ENCODE measurements at places on chromosomes 12 and 14.

GRCh38 chr12:26769611-26770010 lies 63.4 kb downstream of the ITPR2 start:
- DNase-seq = no peak

DNA sequence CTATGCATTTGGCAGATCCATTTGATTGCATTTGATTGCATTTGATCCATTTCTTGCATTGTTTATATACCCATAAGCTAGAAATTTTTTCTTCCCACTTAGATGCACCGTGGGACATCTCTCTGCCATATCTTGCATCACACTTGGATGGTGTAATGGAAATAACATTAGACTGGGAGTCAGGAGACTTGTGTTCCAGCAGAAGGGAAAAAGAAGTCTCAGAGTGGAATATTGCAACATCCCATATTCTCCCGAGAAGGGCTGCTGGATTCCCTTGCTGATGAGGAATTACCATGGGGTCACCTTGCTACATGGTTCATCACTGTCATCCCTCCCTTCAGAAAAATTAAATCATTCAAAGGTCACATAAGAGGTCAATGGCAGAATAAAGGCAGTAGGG lies 78.1 kb downstream of the KSR2 start:
- DNase-seq = no peak

DNA sequence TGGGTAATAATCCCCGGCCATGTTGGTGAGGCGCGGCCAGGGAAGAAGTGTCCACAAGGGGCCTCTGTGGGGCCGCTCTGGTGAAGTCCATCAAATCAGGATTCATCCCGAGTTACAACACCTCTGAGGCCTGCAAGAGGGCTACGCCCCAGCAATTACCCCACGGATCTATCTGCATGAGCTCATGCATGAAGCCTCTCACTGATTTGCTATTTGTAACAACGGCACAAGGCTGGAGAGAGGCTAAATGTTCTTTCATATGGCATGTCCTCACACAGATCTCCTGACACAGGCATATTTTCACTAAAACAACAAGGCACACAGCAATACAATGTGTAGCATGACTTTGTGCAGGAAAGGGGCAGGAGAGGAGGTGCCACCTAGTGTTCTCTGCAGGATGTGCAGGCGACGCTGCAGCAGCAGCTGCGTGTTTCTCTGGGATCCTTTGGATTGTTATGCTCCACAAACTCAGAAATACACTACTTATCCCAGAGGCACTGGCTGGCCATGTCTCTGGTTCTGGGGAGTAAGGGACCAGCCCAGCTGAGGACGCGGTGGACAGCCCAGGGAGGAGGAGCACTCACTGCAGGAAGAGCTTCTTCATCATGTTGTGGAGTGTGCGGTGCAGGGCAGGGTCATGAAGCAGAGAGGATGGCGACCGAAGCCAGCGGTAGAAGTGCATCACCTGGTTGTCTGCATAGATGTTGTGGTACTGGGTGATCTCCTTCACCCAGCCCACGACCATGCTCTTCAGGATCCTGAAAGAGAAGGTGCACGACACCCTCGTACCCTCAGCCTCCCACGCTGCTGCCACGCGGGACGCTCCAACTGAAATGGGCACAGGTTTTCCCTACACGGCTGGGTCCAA lies 20.2 kb downstream of the P2RX2 start:
- peak; percentile 39 for DNase-seq

DNA sequence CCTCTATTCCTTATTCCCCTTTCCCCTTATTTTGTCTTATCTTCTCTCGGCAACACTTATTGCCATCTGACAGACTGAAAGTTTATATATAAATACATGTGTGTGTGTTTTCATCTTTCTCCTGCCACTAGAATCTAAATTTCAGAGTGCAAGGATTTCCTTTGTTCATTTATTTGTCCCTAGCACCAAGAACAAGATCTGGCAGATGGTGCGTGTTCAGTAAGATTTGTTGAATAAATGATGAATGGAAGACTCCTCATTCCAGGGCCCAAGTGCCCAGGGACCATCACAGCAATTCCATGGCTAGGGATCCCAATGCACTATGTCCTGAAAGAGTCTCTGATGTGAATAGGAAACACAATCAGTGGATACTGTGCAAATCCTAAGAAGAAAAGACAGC lies 97.9 kb upstream of the EEA1 start:
- DNase-seq = no peak

- no peak for DNase-seq
Observed at GRCh38 chr12:124303579-124304313, 8.9 kb downstream of the RFLNA start.

GRCh38 chr12:45227316-45228067 lies 11.6 kb downstream of the ANO6 start:
- peak; percentile 25 for DNase-seq

DNA sequence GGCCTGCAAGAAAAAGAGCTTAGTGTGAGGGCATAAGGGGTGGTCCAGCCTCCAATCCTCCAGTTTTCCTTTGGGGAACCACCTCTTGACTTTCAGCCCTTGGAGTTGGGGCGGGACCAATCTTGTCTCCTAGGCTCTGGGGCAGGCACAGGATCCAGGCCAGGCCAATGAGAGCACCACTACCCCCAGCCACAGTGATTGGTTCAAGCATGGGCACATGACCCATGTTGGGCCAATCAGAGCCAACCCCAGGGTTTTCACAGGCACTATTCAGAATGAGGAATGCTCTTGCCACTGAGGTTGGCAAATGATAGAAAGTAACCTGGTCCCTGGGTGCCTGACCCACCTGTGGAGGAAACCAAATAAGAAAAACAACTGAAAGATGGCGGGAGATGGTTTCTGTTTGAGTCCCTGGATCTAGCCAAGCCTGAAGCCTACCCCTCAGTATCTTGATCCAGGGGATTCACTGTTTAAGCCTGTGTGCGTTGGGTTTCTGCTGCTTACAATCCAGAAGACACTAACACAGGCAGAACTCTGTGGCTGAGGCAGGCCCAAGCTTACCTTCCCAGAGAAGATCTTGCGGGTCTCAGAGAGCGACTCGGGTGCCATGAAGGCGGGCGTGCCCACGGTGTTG lies 42.9 kb downstream of the P2RX4 start:
- no peak for DNase-seq

DNA sequence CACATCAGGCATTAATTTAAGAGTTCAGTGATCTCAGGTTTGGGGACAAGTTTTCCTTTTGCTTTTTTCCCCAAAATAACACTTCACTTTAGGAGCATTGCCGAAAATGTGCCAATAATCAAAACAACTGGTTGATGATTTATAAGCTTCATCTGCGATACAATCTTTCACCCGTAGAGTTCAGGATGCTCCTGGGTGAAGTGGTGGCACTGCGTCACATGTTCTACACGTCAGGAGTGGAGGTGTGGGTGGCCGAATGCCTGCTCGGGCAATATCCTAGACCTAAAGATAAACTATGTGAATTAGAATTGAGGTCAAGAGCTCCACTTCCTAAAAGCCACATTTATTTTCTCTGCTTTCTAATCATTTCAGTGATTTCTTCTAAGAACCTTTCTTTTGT lies 70.9 kb upstream of the DICER1 start:
- DNase-seq = no peak

- DNase-seq = no peak
Observed at GRCh38 chr14:23041729-23042128, 283 bp upstream of the PSMB11 start.

- no peak for DNase-seq
Observed at GRCh38 chr12:48980953-48981756, 3.0 kb downstream of the WNT1 start.

DNA sequence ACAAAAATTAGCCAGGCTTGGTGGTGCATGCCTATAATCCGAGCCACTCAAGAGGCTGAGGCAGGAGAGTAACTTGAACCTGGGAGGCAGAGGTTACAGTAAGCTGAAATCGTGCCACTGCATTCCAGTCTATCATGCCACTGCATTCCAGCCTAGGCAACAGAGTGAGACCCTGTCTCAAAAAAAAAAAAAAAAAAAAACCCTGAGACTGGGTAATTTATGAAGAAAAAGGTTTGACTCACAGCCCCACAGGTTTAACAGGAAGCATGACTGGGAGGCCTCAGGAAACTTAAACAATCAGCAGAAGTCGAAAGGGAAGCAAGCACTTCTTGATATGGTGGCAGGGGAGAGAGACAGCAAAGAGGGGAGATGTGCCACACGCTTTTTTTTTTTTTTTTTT lies 123.2 kb downstream of the GXYLT1 start:
- DNase-seq = no peak

DNA sequence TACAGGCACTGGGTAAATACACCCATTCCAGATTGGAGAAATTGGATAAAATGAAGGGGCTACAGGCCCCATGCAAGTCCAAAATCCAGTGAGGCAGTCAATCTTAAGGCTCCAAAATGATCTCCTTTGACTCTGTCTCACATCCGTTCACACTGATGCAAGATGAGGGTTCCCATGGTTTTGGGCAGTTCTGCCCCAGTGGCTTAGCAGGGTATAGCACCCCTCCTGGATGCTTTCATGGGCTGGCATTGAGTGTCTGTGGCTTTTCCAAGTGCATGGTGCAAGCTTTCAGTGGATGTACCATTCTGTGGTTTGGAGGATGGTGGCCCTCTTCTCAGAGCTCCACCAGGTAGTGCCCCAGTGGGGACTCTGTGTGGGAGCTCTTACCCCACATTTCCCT lies 427.2 kb downstream of the TRHDE start:
- DNase-seq = no peak

- DNase-seq = no peak
Observed at GRCh38 chr14:65206448-65207096, 104.3 kb upstream of the MAX start.

DNA sequence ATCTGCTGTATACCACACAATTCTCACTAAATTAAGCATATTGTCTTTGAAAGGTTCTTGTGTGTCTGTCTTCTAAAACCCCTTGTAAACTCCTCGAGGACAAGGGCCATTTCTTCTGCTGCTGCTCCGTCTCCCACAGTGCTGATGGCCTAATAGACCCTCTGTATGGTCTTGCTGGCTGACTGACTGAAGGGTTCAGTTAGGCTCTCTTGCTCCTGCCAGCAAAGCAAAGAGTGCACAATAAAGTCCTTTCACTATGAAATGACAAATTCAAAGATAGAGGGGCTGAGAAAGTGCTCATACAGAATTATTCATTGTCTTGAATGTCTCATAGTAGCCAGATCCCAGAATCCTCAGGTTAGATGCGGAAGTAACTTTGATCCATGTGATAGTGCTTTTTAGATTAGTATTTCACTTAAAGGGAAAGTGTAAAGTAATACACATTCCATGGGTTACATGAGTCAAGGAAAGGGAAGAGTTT lies 14.2 kb upstream of the RIOX1 start:
- DNase-seq = no peak

- DNase-seq = peak; percentile 29
Observed at GRCh38 chr12:57190037-57190436, 26.6 kb upstream of the NXPH4 start.

GRCh38 chr12:110062241-110062640 lies 13.9 kb upstream of the C12orf76 start:
- no peak for DNase-seq

- no peak for DNase-seq
Observed at GRCh38 chr14:94643316-94644101, 31.3 kb downstream of the SERPINA3 start.

DNA sequence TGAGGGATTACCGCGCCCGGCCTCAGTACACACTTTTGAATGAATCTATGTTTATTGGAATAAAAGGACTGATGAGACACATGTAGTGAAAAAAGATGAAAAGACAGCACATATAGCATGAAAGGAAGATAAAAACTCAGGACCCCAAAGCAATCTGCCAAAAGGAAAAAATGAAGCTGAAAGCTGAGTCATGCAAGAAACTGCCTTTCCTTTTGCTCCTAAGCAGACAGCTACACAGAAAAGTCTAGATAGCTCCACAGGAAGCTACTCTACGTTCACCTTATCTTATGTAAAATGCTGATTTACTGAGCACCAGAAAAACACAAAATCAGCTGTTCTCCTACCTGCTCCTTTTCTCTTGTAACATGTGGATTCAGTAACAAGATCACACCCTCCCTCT lies 128.4 kb downstream of the NTF3 start:
- DNase-seq = peak; percentile 9

GRCh38 chr14:67358924-67359774 lies 455 bp downstream of the ATP6V1D start:
- DNase-seq = no peak

- DNase-seq = no peak
Observed at GRCh38 chr14:68016255-68016914, 196.8 kb downstream of the RAD51B start.

DNA sequence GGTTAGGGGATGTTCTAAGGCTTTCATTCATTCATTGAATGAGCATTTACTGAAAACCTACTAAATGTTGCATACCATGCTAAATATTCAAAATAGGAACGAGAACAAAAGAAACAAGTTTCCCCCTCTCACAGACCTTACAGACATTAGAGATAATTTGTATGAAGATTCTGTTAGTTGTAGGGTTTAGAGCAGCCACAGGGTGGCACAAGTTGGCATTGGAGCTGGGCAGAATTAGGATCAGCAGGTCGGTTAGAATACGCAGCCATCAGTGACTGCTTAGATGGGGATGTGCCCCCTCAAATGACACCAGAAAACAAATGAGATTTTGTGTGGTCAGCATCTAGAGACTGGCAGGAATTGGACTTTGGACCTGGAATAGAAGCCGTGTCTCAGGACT lies 166.3 kb upstream of the DAAM1 start:
- no peak for DNase-seq

DNA sequence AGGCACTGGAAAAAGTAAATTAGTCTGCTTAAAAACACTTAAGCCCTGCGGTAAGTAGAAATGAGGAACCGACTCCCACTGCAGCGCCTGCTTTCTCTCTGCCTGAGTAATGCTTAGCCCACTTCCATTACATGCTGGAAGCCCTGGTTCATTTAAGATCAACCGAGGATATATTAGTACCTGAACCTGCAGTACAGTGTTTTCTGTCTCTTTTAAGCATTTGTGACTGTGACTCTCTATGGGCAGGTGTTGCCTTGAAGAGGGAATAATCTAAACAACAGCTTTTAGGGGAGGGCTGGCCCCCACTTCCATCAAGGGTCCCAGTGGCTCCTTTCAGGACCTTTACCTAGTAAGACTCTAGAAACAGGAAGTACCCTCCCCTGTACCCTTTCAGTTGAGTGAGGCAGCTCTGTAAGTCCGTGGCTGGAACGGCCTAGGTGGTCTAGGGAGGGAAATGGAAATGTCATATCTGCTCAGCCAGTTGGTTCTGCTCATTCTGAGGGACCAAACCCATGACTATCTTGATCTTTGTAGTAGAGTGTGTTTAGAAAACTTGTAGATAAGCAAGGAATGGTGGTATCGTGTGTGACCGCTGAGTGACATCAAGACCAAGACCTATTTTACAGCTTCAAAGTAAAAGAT lies 56.2 kb downstream of the FNTB start:
- DNase-seq = no peak

DNA sequence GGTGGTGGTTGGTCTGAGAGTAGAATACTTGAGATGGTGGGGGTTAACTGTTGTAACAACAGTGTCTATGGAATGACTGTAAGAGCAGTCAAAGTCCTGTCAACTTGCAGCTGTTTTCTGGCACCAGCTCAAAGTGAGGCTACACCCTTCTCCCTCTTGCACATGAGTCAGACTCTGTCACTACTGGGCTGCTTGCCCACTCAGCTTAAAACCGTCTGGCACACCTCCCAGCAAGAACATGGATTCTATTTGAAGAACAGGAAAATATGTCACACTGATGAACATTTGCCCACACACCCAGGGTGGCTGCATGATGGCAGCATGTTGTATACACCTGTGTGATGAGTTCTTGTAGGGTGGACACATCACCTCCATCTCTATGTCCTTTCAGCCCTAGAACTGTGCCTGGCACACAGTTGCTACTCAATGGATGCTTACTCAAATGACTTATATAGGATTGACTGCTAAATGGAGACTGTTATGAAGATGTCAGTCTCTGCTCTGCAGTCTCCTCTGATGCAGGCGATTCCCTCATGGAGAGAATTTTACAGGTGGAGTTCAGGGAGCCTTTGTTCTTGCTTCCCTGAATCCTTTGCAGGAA lies 19.3 kb upstream of the SERPINA6 start:
- no peak for DNase-seq

- no peak for DNase-seq
Observed at GRCh38 chr12:45247589-45247988, 31.7 kb downstream of the ANO6 start.
